ENCODE measurements at places on chromosomes 11 and 22.
A peak's percentile ranks its signal among the peaks of the same experiment; 100 is the strongest.

DNA sequence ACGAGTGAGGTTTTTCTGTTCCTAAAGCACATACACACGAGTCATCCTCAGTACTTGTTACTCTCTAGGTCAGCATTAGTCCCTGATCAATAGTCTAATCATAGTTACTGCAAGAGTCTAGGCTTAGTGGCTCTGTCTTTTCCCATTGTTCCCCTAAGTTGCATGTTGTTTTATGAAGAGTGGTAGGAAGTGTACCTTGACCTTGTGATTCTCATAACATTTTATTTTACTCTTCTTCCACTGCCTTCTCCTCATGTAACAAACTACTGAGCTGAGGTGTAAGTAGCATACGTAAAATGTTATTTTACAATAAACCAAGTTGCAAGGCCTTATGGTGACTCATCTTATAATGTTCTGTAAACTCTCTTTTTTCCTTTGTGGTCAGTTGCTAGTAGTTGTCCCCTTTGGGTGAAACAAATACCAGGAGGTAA is 15.0 kb downstream of the METTL15 start:
- DNase-seq: no peak

- no peak for DNase-seq
Observed at GRCh38 chr11:117901601-117902000, 25.1 kb upstream of the FXYD6 start.

- DNase-seq: no peak
Observed at GRCh38 chr11:20909995-20910726, 240.8 kb downstream of the NELL1 start.

DNA sequence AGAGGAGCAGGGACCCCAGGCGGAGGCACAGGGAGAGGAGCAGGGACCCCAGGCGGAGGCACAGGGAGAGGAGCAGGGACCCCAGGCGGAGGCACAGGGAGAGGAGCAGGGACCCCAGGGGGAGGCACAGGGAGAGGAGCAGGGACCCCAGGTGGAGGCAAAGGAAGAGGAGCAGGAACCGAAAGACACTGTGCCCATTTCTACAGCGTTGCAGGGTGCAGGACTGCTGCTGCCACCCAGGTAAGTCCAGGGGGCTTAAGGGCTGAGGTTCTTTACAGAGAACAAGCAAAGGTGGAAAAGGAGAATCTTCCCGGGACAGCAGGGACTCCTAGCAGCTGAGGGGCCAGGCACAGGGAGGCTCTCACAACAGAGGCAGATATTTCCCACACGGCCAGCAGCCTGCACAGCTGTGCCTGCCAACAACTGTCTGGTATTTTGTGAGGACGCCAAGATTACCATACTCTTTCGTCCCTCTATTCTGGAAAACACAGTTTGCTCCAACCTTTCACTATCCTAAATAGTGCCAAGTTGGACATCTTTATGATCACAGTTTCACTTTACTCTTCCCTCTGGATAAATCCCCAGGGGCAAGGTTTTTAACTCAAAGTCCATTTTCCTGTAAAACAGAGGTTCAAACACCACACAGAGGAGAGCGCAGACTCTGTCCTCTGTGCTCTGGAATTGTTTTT is 39.4 kb downstream of the SHANK2 start:
- DNase-seq: no peak

DNA sequence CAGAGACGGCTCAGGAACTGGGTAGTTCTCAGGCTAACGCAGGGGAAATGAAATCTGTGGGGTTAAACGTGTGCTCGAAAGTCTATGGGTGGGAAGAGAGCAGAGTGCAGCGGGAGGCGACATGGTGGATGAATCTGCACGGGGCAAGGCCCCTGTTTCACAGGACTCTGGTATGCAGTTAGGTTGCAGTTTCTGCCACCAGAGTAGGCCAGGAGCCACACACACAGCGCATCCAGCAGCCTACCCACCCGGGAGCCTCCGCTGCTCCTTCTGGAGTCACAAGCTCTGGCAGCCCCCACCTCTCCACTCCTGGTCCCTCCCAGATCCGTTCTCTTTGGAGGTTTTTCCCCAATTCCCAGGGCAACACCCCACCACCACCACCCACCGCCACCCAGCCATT is 27.0 kb downstream of the SPATA19 start:
- DNase-seq: no peak

DNA sequence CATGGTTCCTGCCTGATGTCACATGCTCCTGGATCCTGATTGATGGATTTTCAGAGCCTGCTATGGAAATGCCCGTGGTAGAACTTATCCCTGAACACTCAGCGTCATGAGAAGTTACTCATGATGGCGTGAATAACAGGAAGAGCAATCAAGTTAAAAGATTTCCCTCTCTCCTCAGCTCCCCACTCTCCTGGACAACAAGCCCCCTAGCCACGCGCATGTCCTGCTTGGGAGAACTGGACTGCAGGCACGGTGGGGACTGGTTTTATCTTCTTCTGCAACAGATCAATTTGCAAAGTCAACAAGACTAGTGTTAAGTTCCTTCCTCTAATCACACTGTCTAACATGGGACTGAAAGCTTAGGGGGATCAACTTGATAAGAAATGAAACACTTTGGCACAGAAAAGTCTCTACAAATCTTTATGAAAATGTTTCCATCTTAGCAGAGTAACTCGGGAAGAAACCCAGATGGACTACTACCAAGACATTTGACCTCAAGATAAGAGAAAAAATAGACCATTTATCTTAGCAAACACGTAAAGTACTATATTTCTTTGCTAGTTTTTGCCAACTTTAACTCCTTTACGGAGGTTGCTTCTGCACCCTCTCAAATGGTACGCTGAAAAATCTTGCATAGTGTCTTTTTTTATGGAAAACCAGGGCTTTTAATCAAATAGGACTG is 27.6 kb downstream of the POU2AF1 start:
- DNase-seq: no peak

GRCh38 chr11:47327949-47328348 is 24.6 kb downstream of the MYBPC3 start:
- DNase-seq: no peak

- no peak for DNase-seq
Observed at GRCh38 chr22:22887621-22888503, at the start of gene IGLL5. Gene IGLL5 (plus strand): TSS chr22:22887816. CDS start chr22:22888054, 238 bp downstream.

GRCh38 chr11:11476499-11476898 is 123.4 kb upstream of the CSNK2A3 start:
- DNase-seq: peak; percentile 41

DNA sequence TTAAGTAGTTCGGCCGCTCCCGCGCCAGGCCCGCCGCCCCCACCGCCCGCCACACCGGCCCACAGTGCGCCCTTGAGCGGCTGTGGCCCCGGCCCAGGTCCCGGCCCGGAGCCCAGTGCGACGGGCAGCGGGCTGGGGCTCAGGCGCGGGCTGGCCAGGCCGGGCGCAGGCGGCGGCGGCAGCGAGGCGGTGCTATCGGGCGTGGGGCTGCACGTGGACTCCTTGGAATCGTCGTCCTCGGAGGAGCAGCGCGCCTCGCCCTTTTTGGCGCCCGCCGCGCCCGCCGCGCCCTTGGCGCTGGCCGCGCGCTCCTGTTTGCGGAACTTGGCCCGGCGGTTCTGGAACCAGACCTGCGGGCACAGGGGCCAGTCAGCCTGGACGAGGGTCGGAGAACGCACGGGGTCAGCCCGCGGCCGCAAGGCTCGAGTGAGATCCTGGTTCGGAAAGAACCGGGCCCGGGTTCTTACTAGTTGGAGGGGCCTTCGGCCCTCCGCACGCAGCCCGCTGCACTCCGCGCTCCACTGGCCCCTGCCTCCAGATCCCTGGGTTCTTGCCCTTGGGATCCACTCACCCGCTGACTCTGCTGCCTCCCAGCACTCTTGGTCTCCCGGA is 4.0 kb downstream of the PHOX2A start:
- no peak for DNase-seq

- no peak for DNase-seq
Observed at GRCh38 chr22:36954251-36955014, 41.0 kb downstream of the CSF2RB start.

GRCh38 chr11:119676461-119677020 is 52.5 kb downstream of the NECTIN1 start:
- no peak for DNase-seq

- no peak for DNase-seq
Observed at GRCh38 chr11:118883004-118883367, 706 bp upstream of the CXCR5 start.

DNA sequence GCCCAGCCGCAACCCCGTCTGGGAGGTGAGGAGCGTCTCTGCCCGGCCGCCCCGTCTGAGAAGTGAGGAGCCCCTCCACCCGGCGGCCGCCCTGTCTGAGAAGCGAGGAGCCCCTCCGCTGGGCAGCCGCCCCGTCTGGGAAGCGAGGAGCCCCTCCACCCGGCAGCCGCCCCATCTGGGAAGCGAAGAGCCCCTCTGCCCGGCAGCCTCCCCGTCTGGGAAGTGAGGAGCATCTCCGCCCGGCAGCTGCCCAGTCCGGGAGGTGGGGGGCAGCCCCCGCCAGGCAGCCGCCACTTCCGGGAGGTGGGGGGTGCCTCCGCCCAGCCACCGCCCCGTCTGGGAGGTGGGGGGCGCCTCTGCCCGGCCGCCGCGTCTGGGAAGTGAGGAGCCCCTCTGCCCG is 70.6 kb downstream of the STK33 start:
- DNase-seq: no peak

- DNase-seq: no peak
Observed at GRCh38 chr11:63672936-63673539, 1.9 kb upstream of the ATL3 start.

GRCh38 chr11:128361451-128362020 is 225.8 kb downstream of the ETS1 start:
- no peak for DNase-seq

- DNase-seq: no peak
Observed at GRCh38 chr11:67581469-67581868, 2.1 kb upstream of the GSTP1 start.

DNA sequence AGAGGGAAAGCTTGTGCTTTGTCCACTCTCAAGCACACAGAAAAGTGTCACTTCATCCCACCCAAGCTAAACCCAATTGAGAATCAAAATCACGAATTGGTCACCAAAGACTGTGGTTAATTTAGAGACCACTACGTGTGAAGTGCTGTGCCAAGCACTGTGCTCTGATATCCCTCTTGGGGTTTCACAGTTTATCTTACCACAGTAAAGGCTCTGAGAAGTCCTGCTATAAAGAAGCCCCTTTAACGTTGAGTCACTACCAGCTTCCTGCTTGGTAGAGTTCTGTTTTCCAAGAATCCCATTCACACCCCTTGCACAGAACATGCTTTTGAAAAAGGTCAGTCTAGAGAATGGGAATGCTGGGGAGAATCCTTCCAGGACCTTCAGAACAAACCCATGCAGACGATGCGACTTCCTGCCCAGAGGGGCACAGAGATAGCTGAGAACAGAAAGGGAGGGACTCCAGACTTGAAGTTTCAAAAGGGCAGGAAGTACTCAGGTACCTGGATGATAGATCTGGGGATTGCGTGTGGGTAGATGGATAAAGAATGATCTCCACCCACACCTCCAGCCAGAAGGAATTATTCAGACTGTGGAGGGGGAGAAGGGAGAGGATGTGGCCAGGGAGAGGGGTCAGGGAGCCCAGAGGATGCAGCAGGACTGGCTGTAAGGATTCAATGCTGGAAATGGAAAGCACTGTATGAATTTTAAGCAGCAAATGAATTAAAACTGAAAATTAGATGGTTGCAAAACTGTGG is 18.1 kb upstream of the TSPAN18 start:
- no peak for DNase-seq

DNA sequence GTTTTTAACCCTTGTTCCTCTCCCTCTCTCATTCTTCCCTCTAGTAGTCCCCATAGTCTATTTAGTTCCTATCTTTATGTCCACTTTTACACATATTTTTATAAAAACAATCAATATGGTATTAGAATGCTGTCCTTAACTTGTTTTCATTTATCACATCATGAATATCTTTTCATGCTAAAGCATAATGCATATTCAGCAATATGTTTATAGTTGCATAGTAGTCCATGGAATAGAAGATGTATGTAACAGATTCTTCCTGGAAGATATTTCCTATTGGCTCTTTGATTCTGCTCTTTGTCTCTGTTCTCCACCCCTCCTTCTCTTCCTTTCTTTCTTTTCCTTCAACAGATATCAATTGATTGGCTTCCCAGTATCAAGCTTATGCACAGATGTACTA is 1047.1 kb upstream of the TENM4 start:
- no peak for DNase-seq

DNA sequence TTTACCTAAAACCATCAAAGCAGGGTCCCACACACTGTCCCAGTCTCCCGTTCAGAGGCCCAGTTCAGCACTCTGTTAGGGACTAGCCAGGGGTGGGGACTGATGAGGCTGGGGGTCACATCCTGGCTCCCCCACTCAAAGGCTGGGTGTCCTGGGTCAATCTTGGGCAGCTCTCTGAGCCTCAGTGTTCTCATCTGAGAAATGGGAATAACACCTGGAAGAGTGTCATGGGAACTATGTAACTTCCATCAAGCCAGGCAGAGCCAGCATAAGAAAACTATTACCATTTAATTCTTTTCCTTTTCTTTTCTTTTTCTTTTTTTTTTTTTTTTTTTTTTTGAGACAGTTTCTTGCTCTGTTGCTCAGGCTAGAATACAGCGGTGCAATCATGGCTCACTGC is 38.4 kb downstream of the TPST2 start:
- no peak for DNase-seq

DNA sequence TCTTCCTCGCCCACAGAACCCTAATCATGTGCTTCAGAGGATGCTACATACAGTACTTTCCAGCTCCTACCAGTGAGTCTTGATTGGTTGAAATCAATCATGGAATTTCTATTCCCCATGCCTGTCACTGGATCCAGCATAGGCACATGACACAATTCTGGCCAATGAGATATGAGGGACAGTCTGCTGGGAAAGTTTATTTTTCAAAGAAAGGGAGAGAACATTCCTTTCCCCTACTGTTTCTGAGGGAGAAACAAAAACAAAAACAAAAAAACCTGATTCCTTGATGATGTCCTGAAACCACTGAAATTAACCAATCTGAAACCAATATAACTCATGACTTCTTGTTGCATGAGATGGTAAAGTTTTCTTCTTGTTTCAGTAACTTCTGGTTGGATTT is 3.3 kb upstream of the RCN1 start:
- DNase-seq: no peak

GRCh38 chr11:39249566-39250365 is 2209.7 kb downstream of the LRRC4C start:
- no peak for DNase-seq

DNA sequence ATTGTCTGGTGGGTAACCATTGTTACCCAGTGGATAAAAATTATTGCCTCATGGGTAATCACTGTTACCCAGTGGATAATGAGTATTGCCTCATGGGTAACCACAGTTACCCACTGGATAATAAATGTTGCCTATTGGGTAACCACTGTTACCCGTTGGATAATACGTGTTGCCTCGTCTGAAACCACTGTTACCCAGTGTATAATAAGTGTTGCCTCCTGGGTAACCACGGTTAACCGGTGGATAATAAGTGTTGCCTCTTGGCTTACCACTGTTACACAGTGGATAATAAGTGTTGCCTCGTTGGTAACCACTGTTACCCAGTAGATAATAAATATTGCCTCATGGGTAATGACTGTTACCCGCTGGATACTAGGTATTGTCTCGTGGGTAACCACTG is 20.9 kb upstream of the NXPE4 start:
- DNase-seq: no peak

DNA sequence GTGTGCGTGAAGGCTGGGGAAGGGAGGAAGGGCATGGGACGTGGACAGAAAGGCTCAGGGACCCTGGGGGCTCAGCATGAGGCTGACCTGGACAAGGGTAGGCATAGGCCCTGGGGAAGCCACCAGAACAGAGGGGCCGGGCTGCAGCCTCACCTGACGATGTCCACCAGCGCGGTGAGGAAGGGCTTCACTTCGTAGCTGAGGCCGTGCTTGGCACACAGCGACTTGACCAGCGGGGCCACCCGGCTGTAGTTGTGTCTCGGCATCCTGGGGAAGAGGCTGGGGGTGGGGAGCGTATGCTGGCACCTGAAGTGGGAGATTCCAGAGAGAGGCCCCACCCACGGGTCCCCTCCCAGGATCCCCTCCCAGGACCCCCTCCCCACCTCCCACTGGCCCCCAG is 15.6 kb downstream of the FADS3 start:
- no peak for DNase-seq

All from NCI-H2171 treated with DMSO at 0.1 percent for 48 hours (cell line).